ENCODE measurements at places on chromosomes 7 and 10. TPM values are rescaled to one million over a fixed set of nuclear protein-coding genes. Genes with fewer than 3 reads are reported as not detected.

The PRF1 gene
- not detected for total RNA-seq

DNA sequence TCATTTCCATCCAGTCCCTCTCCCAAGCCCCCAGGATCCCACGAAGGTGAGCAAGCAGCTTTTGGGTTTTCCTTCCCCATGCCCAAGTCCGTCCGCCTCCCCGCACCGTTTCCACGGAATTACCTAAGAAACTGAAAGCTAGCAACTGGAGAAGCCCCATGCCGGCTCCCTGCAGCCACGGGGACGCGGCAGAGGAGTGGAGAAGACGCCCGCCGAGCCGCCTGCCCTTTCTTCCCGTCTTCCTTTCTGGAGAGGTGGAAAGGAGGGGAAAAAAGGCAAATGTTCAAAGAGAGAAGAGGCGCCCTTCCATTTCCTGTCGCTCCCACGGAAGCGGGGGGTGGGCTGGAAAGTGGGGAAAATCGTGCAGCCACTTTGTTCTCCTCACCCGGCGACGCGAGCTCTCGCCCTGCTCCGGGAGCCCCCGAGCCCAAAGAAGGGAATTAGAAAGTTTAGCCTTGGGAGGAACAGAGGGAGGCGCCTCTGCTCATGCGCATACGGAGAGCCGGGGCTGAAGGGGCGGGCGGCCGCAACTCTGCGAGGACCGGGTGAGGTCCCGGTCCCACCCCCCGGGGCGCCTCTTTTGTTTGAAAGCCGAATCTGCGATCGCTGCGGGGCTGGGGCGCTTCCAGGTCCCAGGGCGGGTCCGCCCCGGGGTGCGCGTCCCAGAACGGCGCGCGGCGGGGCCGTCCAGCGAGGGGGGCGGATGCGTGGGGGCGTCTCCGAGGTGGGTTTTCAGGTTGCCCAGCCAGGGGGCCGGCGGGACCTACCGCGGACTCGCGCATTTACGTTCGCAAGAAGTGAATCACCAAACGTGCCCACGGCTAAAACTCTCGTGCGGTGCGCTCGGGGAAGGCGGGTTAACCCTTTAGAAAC lies at the start of gene LAMB1:
LAMB1 (minus strand) TSS at position 436 of the 873 bp plus-strand sequence; CDS start at position 160, 276 bp downstream.
- peak within 1 kb of the TSS; percentile 58 for H3K4me3 ChIP-seq
- no peaks in the 10 kb centered on the region for H3K27me3 ChIP-seq
- peak within 1 kb of the TSS; percentile 51 for H3K27ac ChIP-seq
- peaks cover 54% of the 10 kb centered on the region for H3K4me1 ChIP-seq
- peak; percentile 90 for DNase-seq

GRCh38 chr10:129020651-129021330 lies 446.2 kb upstream of the MGMT start:
- DNase-seq, result no peak
- H3K4me1 ChIP-seq, result no peaks in the 10 kb centered on the region
- no peaks in the 10 kb centered on the region for H3K36me3 ChIP-seq
- no peak overlapping the region for H3K4me3 ChIP-seq

- H3K4me3 ChIP-seq, result no peak overlapping the region
- no peaks in the 10 kb centered on the region for H3K27me3 ChIP-seq
- DNase-seq, result no peak
- H3K4me1 ChIP-seq, result no peaks in the 10 kb centered on the region
Measured at GRCh38 chr7:149220534-149220933, 18.9 kb upstream of the ZNF212 start.

GRCh38 chr10:102627291-102627735 lies 17.0 kb upstream of the TRIM8 start:
- DNase-seq, result no peak
- peak overlapping the region; percentile 99 for H3K27ac ChIP-seq
- H3K27me3 ChIP-seq, result no peaks in the 10 kb centered on the region

DNA sequence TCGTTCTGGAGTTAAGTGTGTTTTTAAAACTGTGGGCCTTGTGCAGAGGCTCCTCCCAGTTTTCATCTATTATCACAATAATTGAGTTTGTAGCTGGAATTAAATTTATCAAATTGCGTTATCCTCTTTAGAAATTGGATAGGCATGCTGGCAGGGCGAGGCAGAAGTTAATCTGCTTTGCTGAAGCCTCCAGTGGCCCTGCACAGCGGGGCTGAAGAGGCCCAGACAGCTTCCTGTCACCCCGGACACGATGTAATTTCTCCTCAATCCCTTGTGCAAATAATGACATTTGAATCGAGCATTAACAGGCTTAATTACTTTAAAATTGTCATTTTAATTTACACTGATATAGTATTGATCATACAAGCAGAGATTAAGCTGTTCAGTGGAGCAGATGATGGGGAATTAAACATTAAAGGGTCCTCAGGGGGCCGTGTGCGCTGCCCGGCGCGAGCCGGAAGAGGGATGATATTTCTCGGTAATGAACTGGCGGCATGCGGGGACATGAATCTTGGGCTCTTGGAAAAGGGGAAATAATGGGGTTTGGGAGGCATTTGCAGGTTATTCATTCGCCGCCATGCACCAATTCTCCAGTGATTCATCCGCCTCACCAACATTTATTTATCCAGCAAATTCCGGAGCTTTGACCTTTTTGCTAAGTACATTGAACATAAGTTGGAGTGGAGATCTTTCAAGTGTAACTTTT lies 118.5 kb downstream of the NKX6-2 start:
- H3K4me1 ChIP-seq, result peaks cover 60% of the 10 kb centered on the region
- H3K27ac ChIP-seq, result peak overlapping the region; percentile 80
- DNase-seq, result no peak
- H3K27me3 ChIP-seq, result no peaks in the 10 kb centered on the region
- peaks cover 23% of the 10 kb centered on the region for H3K36me3 ChIP-seq
- peak overlapping the region; percentile 36 for H3K4me3 ChIP-seq

GRCh38 chr7:81120803-81121202 lies 202.0 kb upstream of the SEMA3C start:
- H3K27me3 ChIP-seq, result no peaks in the 10 kb centered on the region
- no peak for DNase-seq
- no peak overlapping the region for H3K4me3 ChIP-seq
- no peaks in the 10 kb centered on the region for H3K4me1 ChIP-seq

DNA sequence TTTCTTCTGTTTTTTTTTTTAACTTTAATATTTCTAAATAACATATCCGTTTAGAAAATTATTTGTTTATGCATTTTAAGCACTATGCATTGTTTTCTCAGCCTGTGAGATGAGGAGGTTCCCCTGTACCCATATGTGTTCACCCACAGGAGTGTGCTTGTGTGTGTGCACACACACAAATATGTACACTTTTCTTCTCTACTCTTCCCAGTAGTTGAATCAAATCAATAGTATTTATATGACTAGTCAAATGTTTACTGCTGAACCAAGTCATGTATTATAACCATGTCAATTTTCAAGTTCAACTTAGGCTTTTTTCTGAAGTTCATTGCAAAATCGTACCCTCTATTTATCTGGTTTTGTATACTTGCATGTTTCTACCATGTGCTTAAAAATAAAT lies 37.3 kb downstream of the HDAC9 start:
- peaks cover 11% of the 10 kb centered on the region for H3K36me3 ChIP-seq
- no peak overlapping the region for H3K27ac ChIP-seq
- H3K4me3 ChIP-seq, result no peak overlapping the region
- DNase-seq, result no peak
- H3K4me1 ChIP-seq, result peaks cover 14% of the 10 kb centered on the region

GRCh38 chr10:90125456-90126255 lies 424.3 kb downstream of the KIF20B start:
- H3K36me3 ChIP-seq, result no peaks in the 10 kb centered on the region
- H3K4me1 ChIP-seq, result no peaks in the 10 kb centered on the region
- no peak for DNase-seq
- H3K4me3 ChIP-seq, result no peak overlapping the region
- no peaks in the 10 kb centered on the region for H3K27me3 ChIP-seq
- H3K27ac ChIP-seq, result no peak overlapping the region

DNA sequence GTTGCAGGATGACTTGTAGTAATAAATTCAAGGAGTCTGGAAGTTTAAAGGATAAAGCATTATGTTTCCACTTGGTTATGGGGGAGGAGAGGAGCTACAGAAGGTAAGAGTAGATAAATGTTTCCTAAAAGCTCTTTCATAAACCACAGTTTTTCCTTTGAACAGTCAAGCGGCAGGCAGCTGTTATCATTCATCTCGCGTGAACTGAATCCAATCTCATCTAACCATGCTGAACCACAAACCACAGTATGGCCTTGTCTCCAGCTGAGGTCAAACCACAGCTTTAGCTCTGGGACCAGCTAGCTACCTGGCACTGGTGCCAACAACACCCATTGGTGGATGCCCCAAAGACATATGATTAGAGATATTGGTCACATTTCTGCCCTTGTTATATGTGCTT lies 63.3 kb downstream of the NOC3L start:
- no peak overlapping the region for H3K4me3 ChIP-seq
- peaks cover 15% of the 10 kb centered on the region for H3K36me3 ChIP-seq
- DNase-seq, result no peak
- no peaks in the 10 kb centered on the region for H3K27me3 ChIP-seq
- no peak overlapping the region for H3K27ac ChIP-seq

DNA sequence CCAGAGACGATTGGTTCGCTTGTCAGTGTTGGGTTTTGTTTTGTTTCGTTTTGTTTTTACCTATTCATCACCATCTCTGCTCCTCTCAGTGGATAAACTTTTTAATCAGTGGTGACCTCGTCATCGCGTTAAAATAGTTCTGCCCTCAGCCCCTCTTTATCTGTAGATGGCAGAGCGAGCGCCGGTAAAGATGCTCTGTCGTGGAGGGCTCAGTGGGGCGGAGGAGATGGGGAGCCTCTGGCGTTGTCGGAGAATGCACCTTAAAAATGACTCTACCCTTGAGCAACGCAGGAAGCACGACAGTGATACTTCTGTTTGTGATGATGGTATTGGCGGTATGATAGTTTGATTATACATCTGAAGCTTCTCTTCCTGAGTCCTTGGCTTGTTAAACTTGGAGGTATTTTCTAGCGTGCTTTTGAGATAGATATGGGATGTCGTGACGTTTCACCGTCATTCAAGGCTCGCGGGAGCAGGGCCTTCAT lies 554 bp downstream of the CSGALNACT2 start:
- peak overlapping the region; percentile 92 for H3K27ac ChIP-seq
- peak overlapping the region; percentile 85 for H3K4me3 ChIP-seq
- DNase-seq, result no peak
- peaks cover 10% of the 10 kb centered on the region for H3K36me3 ChIP-seq
- peaks cover 28% of the 10 kb centered on the region for H3K4me1 ChIP-seq
- no peaks in the 10 kb centered on the region for H3K27me3 ChIP-seq
